ENCODE measurements at places on chromosomes 3 and 15. TPM values are rescaled to one million over a fixed set of nuclear protein-coding genes. Genes with fewer than 3 reads are reported as not detected.

- peaks cover 12% of the 10 kb centered on the region for H3K36me3 ChIP-seq
- DNase-seq, result no peak
- H3K27ac ChIP-seq, result no peak overlapping the region
- no peak overlapping the region for H3K4me3 ChIP-seq
Measured at GRCh38 chr15:52337198-52337853, 41.7 kb upstream of the MYO5C start.

DNA sequence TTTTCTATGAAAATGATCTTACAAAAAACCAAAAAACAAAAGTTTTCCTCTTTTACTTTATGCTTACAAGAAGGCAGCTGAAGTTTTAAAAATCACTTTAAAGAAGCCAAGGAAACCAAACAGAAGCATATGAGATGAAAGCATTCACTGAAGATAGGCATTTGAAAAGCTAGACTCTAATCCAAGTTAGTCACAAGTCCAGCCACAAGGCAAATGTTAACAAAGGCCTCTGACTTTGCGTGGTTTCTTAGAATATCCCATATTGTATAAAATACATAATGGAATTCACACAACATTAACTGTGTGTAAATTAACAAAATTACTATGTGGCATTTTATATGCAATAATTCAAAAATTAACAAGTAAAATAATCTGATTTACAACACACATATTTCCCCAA lies 17.7 kb downstream of the MRPL3 start:
- DNase-seq, result no peak
- no peak overlapping the region for H3K27ac ChIP-seq

DNA sequence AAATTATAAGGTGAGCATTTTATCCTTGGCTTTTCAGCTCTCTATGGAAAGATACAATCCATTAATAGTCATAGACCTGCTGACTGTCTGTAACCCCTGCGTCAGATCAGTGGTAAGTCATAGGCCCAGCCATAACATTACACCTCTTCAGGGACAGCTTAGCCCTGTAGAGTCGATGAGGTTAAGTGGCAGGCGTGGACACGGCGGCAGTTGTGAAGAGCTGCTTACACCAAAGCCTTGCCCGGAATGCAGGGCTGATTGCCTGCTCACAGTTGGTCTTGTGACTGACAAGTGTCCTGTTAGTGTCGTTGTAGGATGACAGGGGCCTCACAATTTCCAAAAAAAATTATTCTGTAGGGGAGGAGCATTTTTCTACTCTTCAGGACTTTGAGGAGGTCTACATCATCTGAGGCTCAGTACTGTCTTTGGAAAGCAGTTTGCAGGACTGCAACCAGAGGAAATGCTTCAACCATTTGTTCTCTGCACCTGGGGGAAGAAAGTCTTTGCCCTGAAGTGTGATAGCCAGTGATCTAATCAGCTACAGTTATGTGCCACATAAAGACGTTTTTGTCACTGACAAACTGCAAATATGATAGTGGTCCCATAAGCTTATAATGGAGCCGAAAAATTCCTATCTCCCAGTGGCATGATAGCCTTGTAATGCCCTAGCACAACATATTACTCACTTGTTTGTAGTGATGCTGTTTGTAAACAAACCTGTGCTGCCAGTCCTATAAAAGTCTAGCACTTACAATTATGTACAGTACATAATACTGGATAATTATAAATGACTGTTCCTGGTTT lies 14.9 kb upstream of the SELENOT start:
- H3K27me3 ChIP-seq, result no peaks in the 10 kb centered on the region
- peaks cover 27% of the 10 kb centered on the region for H3K36me3 ChIP-seq
- no peak overlapping the region for H3K4me3 ChIP-seq
- DNase-seq, result no peak
- H3K4me1 ChIP-seq, result no peaks in the 10 kb centered on the region

DNA sequence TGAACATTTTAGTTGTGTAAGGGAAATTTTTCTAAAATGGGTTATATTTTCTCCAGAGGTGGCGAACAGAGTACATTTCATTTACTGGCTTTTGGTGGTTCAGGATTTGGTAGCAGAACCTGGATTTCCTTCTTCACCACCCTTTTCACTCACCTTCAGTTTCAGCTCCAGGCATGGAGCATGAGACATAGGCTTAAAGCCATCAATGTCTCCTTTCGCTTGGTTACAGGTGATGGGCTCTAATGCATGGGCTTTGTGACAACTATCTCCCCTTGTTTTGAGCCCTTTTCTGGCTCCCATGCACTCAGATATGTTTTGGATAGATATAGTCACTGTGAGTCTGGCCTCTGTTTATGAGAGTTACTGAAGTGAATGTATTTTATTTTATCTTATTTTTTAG lies 96.6 kb upstream of the ANKRD28 start:
- no peaks in the 10 kb centered on the region for H3K4me1 ChIP-seq
- no peak overlapping the region for H3K4me3 ChIP-seq
- H3K27me3 ChIP-seq, result no peaks in the 10 kb centered on the region
- no peak overlapping the region for H3K27ac ChIP-seq
- H3K36me3 ChIP-seq, result no peaks in the 10 kb centered on the region
- no peak for DNase-seq

- no peak for DNase-seq
- H3K27me3 ChIP-seq, result peaks cover 26% of the 10 kb centered on the region
- no peaks in the 10 kb centered on the region for H3K36me3 ChIP-seq
- peak within 1 kb of the TSS; percentile 28 for H3K4me3 ChIP-seq
Measured at GRCh38 chr3:49869525-49870126, at the start of gene CAMKV. CAMKV (minus strand) TSS chr3:49869906; CDS start chr3:49862388, 7,518 bp downstream.

GRCh38 chr15:52255008-52255407 lies 40.6 kb downstream of the MYO5C start:
- no peak for DNase-seq
- H3K27me3 ChIP-seq, result no peaks in the 10 kb centered on the region
- H3K36me3 ChIP-seq, result no peaks in the 10 kb centered on the region
- no peak overlapping the region for H3K27ac ChIP-seq
- no peaks in the 10 kb centered on the region for H3K4me1 ChIP-seq

GRCh38 chr3:152266221-152266995 lies 2.3 kb upstream of the MBNL1 start:
- H3K4me3 ChIP-seq, result peak overlapping the region; percentile 80
- no peaks in the 10 kb centered on the region for H3K36me3 ChIP-seq
- H3K27ac ChIP-seq, result peak overlapping the region; percentile 98
- H3K4me1 ChIP-seq, result peaks cover 61% of the 10 kb centered on the region

GRCh38 chr3:153084431-153084830 lies 77.6 kb upstream of the RAP2B start:
- no peaks in the 10 kb centered on the region for H3K27me3 ChIP-seq
- H3K4me1 ChIP-seq, result no peaks in the 10 kb centered on the region
- no peak overlapping the region for H3K4me3 ChIP-seq
- no peak overlapping the region for H3K27ac ChIP-seq
- DNase-seq, result no peak

- H3K27me3 ChIP-seq, result no peaks in the 10 kb centered on the region
- no peak overlapping the region for H3K4me3 ChIP-seq
- H3K36me3 ChIP-seq, result no peaks in the 10 kb centered on the region
- DNase-seq, result peak; percentile 61
- peak overlapping the region; percentile 57 for H3K27ac ChIP-seq
- H3K4me1 ChIP-seq, result no peaks in the 10 kb centered on the region
Measured at GRCh38 chr3:45582430-45582829, 12.1 kb upstream of the LIMD1 start.

DNA sequence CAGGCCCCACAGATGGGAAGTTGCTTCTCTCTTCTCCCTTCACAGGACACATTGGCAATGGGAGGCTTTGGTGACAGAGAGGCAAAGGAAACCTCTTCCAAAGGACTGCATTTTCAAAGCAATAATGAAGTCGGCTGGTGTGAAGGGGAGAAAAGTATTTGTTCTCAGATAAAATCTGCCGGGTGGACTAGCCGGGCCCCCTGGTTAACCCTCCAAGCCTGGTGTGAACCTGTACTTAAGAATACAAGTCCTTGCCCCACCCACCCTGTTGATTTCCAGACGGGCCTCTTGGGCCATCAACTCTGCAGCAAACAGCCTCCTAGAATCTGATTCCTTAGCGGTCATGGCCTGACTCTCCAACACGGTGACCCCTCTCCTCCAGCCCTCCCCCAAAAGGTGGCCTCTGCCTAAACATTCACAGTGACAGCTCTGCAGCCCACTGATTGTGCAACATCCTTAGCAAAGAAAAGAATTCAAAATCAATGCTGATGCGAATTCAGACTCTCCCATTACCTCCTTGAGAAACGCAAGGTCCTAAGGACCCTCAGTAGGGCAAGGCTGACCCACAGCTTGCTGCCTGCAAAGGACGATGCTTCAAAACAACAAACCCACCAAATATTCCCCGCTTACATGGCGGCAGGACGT lies 9.9 kb downstream of the TLE3 start:
- peak overlapping the region; percentile 43 for H3K27ac ChIP-seq
- peaks cover 11% of the 10 kb centered on the region for H3K36me3 ChIP-seq
- H3K4me1 ChIP-seq, result peaks cover 84% of the 10 kb centered on the region
- H3K27me3 ChIP-seq, result no peaks in the 10 kb centered on the region
- no peak overlapping the region for H3K4me3 ChIP-seq

- no peaks in the 10 kb centered on the region for H3K27me3 ChIP-seq
- H3K4me3 ChIP-seq, result peak within 1 kb of the TSS; percentile 66
- peaks cover 25% of the 10 kb centered on the region for H3K4me1 ChIP-seq
- peaks cover 8% of the 10 kb centered on the region for H3K36me3 ChIP-seq
- DNase-seq, result peak; percentile 96
Measured at GRCh38 chr15:40569129-40569953, at the start of gene RPUSD2. RPUSD2 (plus strand) TSS chr15:40569299; CDS start chr15:40569338, 39 bp downstream.

DNA sequence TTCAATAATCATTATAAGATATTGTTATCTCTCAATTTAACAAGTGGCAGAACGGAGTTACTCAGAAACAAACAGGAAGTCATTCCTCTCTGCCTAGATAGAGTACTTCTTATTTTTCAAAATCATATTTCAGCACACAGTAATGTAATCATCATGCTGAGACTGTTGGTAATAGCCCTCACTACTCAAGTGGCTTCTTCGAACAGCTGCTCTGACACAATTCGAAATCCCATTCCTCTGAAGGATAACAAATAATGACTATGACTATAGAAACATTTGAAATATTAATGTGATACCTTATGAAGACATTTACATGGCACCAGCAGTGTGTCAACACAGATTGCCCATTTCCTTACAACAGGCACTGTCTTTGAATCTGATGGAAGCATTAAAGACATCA lies 1249.8 kb downstream of the NSUN3 start:
- H3K27me3 ChIP-seq, result no peaks in the 10 kb centered on the region

The SH3GL3 gene
- total RNA-seq, result 0.99 TPM

The GOLGA8T gene
- total RNA-seq, result not detected

The CHRFAM7A gene
- 0.68 TPM for total RNA-seq

The CCR9 gene
- not detected for total RNA-seq
